ENCODE measurements at places on chromosomes 6 and 20. TPM values are rescaled to one million over a fixed set of nuclear protein-coding genes. Genes with fewer than 3 reads are reported as not detected.

Gene TTBK1
- polyA plus RNA-seq, result 0.04 TPM

DNA sequence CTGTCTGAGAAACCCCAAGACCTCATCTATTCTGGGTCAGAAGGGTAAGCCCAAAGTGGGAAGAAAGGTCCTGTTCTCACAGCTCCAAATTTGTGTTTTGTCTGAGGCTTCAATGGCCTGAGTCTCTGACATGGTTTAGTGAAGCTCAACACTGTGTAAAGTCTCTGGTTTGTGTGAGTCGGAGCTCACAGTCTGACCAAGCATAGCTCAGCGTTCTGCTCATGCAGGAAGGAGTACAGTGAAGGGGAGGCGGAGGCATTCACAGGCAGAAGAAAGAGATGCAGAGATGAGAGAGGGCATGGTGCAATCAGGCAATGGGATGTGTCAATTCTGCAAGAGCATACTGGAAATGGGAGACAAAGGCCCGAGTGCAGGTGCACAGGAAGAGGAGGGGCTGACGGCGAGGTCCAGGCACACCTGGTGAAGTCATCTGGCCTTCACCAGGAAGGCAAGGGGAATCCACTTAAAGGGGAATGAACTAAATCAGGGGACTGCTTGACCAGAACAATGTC, 463.0 kb upstream of the AGPAT4 start:
- no peak for DNase-seq

DNA sequence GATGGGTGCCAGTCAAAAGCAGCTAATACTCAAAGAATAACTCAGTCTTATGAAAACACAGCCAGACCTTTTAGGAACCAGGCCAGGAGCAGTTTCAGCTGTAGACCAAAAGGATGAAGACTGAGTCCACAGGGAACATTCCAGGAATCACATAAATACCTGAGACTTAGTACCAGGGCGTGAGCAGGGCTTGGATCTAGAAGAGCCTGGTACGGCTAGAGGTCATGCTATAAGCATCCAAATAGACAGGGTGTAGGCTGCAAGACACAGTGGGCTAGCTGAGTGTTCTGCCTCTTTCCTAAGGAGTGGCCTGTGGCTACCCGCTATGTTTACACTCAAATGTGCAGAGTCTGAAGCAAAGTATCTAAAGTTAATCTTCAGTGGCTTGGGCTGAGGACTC, 29.5 kb upstream of the LRRC1 start:
- no peak for DNase-seq

- DNase-seq, result no peak
Observed at GRCh38 chr6:14682812-14683211, 563.1 kb upstream of the JARID2 start.

Gene DCBLD1
- polyA plus RNA-seq, result 7.5 TPM

- no peak for DNase-seq
Observed at GRCh38 chr6:12112540-12113189, 100.6 kb downstream of the HIVEP1 start.

Gene SLC17A1
- polyA plus RNA-seq, result not detected

Gene OR2H1
- polyA plus RNA-seq, result not detected

- DNase-seq, result no peak
Observed at GRCh38 chr6:6588924-6589709, 597 bp downstream of the LY86 start.

Gene COL9A1
- 6.1 TPM for polyA plus RNA-seq

Gene RHAG
- polyA plus RNA-seq, result 0.80 TPM

GRCh38 chr20:12808006-12808567, 200.7 kb upstream of the SPTLC3 start:
- no peak for DNase-seq

Gene SLC32A1
- not detected for polyA plus RNA-seq

GRCh38 chr6:31332637-31333602, 24.1 kb downstream of the HLA-B start:
- DNase-seq, result no peak

Gene ETV7
- polyA plus RNA-seq, result not detected

Gene MTO1
- polyA plus RNA-seq, result 18.6 TPM

DNA sequence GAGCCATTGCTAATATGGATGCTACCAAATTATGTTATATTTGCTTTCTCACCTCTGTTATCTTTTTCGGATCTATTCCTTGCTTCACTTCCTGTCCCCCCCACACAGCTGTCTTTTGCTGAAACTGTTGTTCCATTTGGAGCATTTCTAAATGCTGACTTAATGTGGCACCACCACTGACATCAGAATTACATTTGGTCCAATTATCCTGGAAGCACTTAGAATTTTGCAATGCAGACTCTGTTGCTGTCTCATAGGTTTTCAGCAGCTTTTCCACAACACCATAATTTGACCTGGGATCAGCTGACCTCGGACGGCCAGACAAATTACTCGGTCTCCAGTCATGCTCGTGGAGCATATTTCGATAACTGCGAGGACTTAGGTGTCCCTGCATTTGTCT, 12.8 kb downstream of the KIAA0408 start:
- DNase-seq, result no peak

DNA sequence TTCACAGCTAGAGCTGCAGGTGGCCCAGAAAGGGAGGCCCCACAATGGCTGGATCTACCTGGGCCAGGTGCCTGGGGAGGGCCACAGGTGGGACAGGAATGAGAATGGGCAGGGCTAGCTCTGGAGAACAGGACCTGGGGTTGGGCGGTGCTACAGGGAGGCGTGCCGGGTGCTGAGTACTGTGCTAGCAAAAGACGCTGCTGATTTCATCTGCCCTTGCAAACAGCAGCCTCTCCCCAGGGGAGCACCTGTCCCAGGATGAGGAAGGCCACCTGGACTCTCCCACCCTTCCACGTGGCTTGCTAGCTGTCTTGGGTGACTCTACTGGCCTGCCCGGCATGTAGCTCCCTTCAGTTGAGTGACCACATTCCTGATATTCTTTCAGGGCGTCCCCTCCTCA, 6.6 kb upstream of the YTHDF1 start:
- DNase-seq, result no peak

GRCh38 chr20:34171640-34172039, 59.6 kb upstream of the EIF2S2 start:
- no peak for DNase-seq

Gene SLC22A1
- 0.85 TPM for polyA plus RNA-seq

All from forelimb muscle (tissue), 1 donor.